ENCODE measurements at places on chromosomes 1 and 21.

DNA sequence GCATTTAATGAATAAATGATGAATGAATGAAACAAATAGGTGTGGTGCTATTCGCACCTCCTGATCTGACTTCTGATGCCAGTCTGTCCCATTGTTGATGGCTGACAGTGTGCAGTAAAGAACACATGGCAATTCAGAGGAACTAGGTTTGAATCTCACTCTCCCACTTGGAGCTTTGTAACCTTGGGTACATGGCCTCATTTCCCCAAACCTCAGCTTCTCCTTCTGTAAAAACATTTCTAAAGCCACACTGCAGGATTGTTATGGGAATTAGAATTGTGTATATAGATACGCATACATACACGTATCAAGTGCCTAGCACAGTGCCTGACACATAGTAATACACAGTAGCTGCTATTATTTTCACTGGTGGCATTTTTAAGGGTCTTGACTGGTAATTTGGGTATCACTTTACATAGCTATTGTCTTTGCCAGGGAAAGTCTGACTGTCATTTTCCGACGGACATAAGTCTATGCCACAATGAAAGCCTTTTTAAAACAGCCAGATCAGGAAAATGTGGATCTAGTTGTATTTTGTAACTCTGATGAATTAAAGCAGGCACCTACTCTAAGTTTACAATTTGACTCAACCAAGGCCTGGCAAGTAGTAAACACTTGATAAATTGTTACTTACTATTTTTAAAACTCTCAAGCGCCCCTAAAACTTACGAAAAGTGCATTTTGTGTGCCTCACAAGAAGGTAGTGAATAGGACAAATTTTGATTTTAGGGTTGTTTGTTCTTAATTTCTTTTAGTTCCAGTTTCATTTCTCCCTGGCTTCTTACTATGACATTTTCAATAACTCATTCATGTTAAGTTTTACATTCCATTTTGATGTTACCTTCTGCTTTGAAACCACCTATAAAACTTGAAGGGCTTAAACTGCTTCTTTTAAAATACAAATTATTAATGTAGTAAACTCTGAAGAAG lies 164.4 kb downstream of the SDCCAG8 start:
- no peak for DNase-seq

- DNase-seq, result no peak
These were observed 1.0 kb upstream of the ERG start for GRCh38 chr21:38499296-38499695.

- no peak for DNase-seq
These were observed 60.1 kb upstream of the KAZN start for GRCh38 chr1:14538335-14538734.

DNA sequence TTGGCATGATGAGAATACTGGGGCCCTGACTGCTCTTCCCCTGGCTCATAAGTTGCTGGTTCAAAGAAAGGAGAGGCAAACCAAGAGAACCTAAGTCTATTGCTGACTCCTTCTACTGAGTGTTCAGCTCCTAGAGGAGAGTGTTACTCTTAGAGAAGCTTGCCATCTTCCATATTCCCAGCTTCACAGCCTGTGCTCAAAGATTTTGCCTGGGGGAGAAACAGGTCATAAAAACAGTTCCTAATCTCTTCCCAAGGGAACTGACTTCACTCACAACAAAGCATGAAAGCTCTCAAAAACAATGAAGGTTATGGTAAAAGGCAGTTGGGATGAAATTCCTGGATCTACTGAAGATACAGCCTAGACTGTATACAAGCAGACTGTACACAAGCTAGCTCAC lies 37.1 kb downstream of the LRRC40 start:
- DNase-seq, result no peak

- DNase-seq, result no peak
These were observed 26.2 kb downstream of the UBASH3A start for GRCh38 chr21:42429856-42430255.

GRCh38 chr1:13622446-13622845 lies 38.8 kb downstream of the PDPN start:
- no peak for DNase-seq

DNA sequence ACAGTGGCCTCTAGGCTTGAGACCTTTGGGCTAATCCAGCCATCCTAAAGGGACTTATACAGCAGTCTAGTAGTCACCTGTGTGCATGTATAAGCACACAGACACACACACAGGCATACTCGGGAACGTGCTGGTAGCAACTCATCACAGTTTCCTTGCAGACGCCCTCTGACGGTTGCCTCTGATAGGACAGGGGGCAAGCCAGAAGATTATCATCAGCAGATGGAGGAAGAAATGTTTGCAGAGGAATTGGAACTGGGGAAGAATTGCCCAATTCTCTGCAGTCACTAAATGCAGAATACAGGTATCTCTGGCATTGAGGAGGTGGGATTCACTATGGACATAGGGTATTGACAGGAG lies 222.2 kb downstream of the C1orf94 start:
- DNase-seq, result no peak

DNA sequence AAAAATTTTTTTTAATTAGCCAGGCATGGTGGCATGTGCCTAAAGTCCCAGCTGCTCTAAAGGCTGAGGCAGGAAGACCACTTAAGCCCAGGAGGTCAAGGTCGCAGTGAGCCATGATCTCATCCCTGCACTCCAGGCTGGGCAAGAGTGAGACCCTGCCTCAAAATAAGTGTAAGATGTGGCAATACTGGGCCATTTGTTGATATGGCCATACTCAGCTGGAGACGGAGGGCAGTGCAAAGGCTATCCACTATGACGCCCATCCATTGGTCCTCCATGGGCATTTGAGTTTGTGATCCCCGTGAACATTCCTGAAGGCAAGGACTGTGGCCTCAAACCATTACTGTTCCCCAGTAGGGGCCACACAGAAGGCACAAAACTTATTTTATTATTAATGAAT lies 1.5 kb downstream of the CASP9 start:
- no peak for DNase-seq

DNA sequence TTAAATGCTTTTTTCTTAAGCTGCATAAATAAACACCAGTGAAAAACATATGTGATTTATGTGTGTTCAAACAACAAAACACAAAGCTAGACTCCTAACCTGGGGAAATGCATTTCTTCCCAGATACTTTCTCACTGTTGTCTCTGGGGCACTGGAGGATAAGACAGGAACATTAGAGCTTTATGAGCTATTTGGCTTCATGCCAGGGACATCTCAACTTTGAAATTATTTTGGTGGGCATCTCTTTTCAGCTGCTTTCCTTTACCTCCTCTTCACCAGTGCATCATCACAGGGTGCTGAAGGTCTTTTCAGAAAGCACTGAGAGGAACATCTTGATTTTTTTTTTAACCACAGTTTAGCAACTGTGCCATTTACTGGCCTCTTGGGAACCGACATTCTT lies 212.9 kb downstream of the DNM3 start:
- DNase-seq, result peak; percentile 12

- no peak for DNase-seq
These were observed 20.9 kb upstream of the C2CD2 start for GRCh38 chr21:41974752-41975053.

DNA sequence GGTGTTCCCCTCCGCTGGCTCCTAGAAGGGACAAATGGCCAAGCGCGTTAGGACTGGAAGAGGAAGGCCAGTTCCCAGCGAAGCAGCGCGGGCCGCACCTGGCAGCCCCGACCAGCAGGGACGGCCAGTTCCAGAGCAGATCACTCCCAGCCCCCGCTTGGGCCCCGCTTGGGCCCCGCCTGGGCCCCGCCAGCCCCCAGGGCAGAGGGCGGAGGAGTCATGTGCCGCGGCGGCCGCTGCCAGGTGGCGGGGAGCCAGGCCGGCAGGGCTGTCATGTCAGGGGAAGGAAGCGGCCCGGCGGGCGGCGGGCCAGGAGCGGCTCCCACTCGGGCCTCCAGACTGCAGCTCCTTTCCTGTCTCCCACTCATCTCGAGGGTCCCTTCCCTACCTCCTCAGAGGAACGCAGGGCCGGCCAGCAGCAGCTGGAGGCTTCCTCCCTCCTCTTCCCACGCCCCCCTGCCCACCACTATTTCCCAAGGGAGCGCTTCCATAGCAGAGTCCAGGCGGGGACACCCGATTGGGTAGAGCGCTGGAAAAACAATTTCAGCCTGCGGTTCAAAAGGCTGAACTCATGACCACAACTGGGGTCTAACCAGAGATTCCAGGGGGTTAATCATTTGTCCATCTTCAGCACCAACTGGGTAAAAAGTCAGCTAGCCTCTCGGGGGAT lies 16.5 kb downstream of the ZNF697 start:
- no peak for DNase-seq

GRCh38 chr1:179973198-179974110 lies 18.8 kb downstream of the CEP350 start:
- no peak for DNase-seq

GRCh38 chr1:176858433-176858916 lies 306.0 kb downstream of the ASTN1 start:
- DNase-seq, result no peak

DNA sequence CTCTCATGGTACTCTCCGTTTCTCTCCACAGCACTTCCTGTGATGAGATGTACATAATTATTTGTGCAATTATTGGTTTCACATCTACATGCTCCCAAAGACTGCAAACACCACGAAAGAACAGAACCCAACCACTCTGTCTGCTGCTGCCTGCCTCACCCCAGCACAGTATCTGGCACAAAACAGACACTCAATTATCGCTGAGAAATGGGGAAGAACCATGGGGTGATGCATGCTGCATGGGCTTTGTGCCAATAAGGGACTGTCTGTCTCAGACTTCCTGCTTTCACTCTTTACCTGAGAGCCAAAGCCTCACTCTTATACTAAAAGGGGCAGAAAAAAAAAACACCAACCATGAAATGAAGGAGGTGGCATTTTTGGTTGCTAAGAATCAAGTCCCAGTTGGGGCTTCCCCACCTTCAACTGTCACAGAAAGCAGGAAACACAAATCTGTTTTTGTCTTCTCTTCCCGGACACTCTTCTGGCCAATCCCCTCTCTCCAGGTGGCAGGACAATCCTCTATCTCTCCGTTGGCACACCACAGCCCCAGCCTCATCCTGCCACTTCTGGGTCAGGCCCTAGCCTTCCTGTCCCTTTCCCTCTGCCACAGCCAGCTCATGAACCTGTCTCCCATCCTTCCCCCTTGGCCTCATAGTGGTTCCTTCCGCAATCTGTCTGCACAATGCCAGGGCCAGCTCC lies 82.0 kb downstream of the TGFBR3 start:
- no peak for DNase-seq

DNA sequence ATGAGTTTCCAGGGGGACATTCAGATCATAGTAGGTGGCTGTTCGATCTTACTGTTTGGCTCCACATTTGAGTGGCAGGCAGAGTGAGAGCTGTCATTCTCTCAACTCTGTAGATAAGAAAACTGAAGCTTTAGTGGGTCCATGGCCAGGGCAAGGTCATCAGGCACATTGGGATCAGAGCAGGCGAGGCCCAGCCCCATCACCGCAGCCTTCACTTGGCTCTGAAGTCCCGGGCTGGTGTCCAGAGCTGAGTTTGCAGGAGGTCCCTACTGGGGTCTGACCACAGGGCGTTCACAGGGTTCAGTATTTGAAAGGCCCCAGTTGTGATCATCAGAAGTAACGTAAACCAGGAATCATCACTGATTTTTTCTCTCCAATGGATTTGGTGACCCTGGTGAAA lies 76.7 kb downstream of the OBSCN start:
- DNase-seq, result no peak

DNA sequence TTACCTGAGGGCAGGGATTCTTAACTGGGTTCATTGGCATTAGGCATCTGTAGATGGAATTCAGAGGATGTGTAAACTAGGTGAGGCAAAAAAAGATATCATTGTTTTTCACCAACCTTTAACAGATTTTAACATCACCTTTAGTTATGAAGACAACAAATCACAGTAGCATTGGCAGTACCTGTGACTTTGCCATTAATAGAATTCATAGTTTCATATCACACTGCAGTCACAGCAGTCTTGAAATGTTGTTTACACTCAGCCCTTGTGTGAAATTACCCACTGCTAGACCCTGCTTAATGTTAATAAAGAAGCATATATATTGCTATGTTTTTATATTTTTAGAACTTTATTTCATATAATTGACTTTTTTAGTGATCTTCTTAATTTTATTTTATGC lies 1.7 kb upstream of the INAVA start:
- DNase-seq, result no peak

DNA sequence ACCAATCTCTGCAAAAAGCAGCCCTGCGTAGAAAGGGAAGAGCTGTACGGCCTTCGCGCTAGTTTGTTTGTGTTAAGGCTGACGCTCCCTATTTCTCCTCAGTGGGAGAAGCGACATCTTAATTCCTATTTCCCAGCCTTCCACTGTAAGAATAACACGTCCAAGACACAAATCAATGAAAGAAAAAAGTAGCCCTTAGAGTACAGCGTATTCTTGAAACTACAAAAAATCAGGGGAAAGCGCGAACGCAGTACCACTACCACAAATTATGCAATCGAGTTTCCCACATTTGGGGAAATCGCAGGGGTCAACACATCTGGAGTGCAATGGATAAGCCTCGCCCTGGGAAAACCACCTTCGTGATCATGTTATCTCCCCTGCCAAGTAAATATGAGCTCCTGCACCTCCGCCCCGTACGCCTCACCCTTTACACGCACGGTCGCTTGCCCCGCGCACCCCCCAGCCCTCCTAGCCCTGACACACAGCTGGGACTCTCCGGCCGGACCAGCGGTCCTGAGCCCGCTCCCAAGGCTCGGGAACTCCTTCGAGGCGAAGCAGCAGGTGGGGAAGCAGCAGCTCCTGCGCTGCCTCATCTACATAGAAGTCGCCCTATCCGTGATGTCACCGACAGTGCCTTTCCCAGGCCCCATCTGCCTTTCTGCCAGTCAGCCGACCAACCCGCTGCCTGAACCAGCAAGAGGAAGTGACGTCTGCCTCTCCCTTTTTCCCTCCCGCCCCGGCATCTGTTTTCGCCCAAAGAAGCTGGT lies 94.7 kb downstream of the PPIAL4G start:
- peak; percentile 91 for DNase-seq

Measured in NCI-H187 (cell line).